ENCODE measurements at places on chromosomes 2 and 18.

DNA sequence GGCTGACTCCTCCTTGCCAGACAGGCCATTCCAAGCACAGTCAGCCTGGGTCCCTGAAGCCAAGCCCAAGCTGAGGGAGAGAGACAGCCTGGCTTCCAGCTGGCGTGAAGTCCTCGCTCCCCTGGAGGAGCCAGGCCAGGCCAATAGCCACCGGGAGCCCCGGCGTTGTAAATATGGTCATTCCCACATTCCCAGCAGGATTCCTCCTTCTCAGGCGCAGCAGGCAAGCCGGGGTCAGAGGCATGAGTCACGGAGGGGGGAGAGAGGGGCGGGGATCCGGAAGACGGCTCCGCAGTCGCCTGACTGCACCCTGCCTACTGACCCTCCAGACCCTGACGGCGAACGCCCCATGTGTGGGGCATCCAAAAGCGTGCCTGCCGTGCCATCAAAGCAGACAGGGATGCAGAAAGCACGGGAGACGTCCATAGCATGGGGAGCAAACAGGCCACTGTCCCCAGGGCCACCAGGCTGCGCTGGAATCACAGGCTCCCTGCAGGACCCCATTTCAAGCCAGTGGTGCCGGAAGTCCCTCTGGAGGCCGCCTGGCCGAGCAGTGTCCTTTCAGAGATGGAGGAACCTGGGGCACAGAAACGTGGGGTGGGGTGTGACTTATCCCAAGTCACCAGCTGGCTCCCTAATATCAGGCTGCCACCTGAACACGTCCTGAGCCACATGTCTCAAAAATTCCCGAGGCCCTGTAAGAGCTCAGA is 48.2 kb downstream of the TWIST2 start:
- DNase-seq, result no peak

- DNase-seq, result no peak
Measured at GRCh38 chr2:217288472-217289063, 428.7 kb upstream of the TNP1 start.

DNA sequence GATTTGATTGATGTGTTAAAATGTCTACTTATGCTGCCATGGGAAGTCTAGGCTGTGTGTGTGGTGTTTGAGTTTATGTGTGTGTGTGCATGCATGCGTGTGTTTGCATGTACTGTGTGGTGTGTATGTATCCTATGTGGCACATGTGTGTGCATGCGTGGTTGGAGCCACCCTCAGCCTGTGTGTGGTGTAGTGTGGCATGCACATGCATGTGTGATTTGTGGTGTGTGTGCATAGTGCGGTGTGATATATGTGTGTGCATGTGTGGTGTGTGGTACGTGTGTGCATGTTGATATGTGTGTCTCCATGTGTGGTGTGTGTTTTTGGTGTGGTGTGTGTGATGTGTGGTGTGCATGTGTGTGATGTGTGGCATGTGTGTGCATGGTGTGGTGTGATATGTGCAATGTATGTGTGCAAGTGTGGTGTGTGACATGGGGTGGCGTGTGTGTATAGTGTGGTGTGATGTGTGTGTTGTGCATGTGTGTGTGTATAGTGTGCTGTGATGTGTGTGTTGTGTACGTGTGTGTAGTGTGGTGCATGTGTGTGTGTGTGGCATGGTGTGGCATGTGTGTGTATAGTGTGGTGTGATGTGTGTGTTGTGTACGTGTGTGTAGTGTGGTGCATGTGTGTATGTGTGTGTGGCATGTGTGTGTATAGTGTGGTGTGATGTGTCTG is 66.6 kb upstream of the HDAC4 start:
- DNase-seq, result no peak

- no peak for DNase-seq
Measured at GRCh38 chr18:35142275-35142615, 98.6 kb upstream of the ZNF397 start.

DNA sequence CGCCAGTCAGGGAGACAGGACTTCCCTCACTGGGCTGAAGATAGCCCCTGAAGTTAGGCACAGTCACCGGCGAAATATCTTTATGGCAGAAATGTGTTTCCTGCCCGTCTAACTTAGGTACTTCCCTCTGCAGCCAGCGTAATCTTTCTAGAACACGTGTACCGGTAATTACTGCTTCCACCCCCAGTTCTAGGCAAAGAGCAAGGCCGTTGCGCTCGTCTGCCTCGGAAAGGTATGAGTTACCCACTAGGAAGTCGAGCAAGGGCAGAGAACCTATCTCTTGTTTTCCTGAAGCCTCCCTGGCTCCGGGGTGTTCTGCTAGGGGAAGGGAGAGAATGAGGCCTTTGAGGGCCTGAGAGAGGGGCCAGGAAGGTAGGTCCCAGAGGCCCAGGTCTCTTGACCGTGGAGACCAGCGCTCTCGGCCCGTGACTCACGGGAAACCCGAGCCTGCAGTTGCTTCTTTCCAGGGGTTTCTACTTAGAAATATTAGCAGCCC is 70.0 kb downstream of the TWSG1 start:
- DNase-seq, result no peak

- DNase-seq, result no peak
Measured at GRCh38 chr18:805755-806110, 6.3 kb downstream of the YES1 start.

GRCh38 chr18:79471046-79471445 is 75.3 kb downstream of the NFATC1 start:
- no peak for DNase-seq

DNA sequence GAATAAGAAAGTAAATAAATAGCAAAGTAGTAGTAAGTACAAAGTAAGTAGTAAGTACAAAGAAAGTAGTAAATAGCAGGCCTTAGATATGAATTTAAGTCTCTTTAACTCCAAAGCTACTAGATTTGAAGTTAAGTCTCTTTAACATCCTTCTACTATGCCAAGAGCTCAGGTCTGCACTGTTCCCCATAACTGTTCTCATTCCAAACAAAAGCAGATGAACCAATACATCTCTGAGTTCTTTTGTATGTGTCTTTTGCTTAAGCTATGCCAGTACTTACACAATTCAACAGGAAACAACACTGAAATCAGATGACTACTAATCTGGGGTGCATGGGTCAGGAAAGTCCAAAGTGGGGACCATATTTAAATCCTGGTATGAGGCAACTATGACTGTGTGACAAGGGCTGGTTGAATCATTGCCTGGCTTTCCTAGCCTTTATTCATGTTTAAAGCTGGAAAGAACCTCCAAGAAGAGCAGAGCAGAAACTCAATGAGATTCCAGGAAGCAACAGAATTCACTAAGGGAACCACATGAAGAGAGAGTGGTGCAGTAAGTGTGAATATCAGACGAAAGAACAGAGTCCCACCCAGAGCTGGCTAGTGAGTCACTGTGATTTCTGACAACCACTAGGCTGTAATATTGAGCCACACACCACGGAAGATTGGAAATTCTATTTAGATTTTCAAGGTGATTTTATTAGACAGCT is 51.0 kb upstream of the CYP26B1 start:
- DNase-seq, result no peak

DNA sequence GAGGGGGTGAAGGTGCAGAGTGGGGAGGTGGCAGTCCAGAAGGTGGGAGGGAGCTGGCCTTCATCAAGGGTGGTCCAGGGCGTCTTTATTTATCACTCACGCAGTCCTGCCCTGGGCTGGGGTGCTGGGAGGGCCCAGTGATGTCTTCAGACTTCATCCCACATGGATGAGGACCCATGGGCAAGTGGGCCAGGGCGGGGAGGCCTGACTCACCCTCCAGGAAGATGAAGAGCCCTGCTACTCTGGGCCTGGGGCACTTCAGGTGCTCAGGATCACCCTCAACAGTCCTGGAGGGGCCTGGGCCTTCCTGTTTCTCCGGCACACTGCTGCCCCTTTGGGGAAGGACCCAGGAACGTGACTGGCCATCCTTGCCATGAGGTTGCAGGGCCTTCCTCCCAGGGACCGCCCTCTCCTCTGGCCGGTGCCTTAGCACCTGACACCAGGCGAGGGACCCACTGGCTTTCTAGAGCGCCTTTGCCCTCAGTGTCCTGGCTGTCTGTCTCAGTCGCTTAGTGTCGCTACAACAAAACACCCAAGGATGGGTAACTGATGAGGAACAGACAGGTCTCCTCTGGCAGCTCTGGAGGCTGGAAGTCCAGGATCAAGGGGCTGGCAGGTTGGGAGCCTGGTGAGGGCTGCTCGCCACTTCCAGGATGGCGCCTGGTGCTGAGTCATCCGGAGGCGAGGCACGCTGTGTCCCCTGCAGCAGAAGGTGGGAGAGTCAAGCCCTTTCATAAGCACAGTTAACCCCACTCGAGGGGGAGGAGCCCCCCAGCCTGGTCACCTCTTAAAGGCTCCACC is 57.8 kb upstream of the HS6ST1 start:
- DNase-seq, result no peak

- DNase-seq, result no peak
Measured at GRCh38 chr18:59696311-59697235, 650 bp downstream of the CCBE1 start.

DNA sequence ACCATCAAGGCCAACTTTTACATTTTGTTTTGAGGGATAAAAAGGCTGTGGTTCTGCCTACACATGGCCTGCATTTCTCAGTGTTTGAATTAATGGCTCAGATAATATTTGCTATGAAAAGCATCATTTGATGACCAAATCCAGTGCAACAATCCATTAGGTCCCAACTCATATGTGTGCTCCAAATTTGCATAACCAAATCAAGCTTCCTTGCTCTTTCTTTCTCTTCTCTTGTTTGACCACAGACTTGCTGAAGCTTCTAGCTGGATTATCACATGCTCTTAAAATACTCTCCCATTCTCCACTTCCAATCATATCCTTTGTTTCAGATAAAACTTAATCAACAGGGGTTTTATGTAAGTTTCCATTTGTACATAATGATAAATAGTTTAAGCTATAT is 147.0 kb downstream of the TCF4 start:
- no peak for DNase-seq

GRCh38 chr18:59633317-59633716 is 63.9 kb downstream of the CCBE1 start:
- no peak for DNase-seq

DNA sequence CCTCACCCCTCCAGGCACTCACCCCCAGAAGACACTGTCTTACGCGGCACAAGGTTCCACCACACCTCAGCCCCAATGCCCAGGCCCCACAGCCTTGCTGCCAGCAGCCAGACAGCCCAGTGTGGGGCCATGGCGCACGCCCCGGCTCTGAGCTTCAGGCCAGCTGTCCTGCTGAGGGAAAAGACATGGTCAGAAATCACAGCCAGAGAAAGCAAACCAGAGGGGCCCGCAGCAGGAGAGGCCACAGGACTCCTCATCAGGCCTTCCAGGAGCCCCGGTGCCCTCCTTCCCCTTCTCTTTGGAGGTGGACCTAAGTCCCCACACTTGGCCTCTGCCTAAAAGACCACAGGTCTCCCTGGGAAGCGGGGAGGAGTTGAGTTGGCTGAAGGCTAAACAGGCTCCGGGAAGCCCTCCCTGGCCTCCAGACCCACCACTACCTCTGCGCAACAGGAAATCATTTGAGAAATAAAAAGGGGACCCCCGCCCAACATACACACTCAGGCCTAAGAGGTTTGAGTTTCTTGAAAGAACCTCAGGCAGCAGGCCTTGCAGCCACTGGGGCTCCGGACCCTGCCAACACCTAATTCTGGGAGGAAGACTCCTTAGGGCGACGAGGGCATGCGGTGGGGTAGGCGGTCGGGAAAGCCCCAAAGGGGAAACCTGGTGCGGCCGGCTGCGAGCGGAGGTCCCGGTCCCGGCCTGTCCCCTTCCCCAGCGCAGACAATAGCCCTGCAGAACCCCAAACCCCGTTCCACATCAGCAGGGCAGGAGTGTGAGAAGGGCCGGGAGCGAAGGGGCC is 1.9 kb downstream of the SEMA4C start:
- DNase-seq, result no peak

DNA sequence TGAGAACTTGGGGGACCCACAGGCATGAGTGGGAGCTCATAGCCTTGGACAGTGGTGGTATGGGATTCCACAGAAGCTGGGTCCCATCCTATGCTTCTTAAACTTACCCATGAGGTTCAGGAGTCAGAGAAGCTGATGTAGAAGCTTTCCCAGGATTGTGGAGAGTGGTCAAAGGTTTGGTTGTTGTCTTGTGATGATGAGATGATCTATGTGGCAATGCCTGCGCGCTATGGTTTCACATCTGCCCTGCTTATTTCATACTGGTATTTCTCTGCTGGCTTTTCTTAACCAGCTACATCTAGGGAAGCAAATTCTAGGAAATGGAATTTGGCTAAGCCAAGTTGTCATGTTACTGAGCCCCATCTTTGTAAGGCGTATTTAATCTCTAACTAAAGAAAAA is 168.6 kb downstream of the ZNF407 start:
- no peak for DNase-seq

DNA sequence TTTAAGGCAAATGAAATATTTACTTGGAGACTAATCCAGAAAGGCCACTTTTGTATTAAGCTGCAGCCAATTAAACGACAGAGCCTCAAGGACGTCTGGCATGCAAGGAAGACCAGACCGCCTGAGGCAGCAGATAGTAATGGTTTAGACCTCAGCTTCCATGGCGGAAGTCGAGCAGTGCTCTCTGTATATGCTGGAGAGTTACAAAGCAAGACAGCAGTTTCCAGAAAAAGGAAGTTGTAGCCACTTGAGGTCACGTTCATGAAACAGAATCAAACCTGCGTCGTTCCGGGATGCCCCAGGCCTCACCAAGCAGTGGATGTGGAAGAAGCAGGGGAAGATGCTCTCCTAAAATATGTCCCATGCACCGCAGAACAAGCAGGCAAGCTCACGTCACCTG is 142.0 kb downstream of the PTGR3 start:
- DNase-seq, result no peak

- peak; percentile 5 for DNase-seq
Measured at GRCh38 chr2:39620067-39620466, 45.6 kb upstream of the TMEM178A start.

- no peak for DNase-seq
Measured at GRCh38 chr2:15170070-15170775, 390.9 kb downstream of the NBAS start.

DNA sequence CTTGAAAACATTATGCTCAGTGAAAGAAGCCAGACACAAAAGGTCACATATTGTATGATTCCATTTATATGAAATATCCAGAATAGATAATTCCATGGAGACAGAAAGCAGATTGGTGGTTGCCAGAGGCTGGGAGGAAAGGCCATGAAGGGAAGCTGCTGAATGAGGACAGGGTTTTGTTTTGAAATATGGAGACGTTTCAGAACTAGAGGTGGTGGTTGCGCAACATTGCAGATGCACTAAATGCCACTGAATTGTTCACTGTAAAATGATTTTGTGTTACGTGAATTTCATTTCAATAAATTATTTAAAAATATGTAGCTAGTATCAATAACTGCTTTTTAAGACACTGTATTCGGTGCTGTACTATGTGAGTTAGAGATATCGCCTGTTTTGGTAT is 101.7 kb upstream of the ZNF236 start:
- no peak for DNase-seq

DNA sequence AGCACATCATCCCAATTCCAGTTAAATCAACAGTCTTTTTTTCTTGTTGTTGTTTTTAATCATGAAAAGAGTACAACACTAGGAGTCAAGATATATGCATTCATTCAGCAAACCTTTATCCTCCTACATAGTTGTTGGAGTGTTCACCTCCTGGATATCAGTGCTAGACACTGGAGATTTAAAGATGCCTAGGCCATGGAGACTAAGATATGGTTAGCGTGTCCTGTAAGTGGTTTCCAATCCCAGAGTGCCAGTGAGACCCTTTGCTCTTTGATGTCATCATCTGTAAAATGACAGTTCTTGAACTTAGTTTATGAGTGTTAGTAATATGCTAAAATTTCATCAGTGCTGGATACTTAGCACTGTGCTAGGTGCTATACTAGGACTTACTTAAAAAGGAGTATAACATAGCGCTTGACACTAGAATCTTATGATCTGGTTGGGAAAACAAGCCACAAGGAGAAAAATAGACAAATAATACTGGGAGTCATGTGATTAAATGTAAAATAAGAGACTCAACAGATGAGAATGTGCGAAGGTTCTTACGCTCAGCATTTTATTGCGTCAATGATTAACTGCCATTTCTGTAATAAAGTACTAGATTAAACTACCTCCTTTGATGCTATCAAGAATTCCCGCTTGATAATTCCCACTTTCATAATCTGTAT is 31.5 kb downstream of the BABAM2 start:
- no peak for DNase-seq
